ENCODE measurements at places on chromosomes 5 and 9. TPM values are rescaled to one million over a fixed set of nuclear protein-coding genes. Genes with fewer than 3 reads are reported as not detected.

Gene TXN
- total RNA-seq: 90.6 TPM

Gene COL5A1
- total RNA-seq: 622 TPM

Gene SLC34A3
- total RNA-seq: not detected

Gene SMIM33
- total RNA-seq: not detected

Gene ZBED3
- 4.7 TPM for total RNA-seq

Gene NME5
- 6.7 TPM for total RNA-seq

Gene ANKRD55
- total RNA-seq: not detected

Gene RFESD
- 7.6 TPM for total RNA-seq

Gene ZNF883
- 2.9 TPM for total RNA-seq

Gene ARSI
- total RNA-seq: 16.8 TPM

Gene BHMT
- 11.6 TPM for total RNA-seq

Gene TMOD1
- total RNA-seq: 9.3 TPM

Gene ARHGEF28
- total RNA-seq: 16.9 TPM

DNA sequence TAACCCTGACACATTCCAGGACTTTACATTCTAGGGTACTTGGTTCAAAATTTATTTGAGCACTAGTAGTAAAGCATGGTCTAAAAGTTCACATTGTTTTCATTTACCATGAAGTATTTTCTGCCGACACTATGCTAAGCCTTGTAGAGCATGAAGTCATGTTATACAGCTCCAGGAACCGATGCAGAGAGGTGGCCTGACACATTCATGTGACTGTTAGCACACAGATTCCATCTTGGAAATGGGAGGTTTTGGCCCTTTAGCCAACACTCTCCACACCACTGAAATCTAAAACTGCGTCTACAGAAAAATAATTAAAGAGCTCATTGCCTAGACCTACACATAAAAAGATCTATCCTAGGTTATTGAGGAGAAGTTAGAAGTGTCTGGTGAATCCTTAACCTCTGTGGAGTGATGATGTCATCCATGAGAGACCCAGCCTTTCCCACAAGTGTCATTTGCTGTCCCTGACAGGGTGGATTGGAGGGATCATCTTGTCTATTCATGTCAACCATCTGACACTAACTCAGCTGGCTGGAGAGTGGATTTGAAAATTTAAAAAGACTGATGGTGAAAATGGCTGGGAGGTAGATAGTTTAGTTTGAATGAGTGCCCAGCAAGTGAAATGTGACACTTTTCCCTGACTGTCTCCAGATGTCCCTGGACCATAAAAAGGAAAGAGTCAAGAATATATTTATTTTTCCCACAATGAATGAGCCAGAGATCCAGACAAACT, 1.3 kb downstream of the RANBP3L start:
- DNase-seq: no peak

- no peak for DNase-seq
Measured at GRCh38 chr5:137268646-137269045, 230.5 kb downstream of the SPOCK1 start.

DNA sequence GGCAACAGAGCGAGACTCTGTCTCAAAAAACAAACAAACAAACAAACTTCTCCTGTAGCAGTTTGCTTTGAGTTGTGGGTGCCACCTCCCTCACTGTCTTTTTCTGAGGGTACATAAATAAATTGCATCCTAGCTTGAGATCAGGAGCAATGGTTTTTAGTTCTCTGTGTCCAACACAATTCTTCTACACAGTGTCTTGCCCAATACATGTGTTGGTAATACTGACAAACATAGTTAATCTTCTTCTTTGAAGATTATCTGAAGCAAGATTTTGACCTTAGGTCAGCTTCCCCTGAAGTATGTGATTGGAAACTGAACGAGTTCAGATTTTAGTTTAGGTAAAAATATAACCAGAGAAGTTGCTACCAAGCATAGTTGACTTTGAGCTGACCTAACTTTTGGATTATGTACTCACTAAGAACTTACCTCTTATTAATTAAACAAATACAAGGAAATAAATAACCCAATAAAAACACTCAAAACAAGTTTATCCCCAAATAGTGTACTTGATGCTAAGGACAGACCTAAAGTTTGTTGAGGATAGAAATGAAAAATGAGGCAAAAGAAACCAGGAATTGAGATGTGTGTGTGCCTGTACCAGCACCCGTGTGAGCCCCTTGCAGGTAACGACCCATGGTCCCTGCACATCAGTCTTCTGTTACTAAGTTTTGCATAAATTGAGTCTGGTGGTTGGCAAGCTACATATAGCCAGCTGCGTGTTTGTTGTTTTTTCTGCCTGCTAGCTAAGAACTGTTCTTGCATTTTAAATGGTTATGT, 16.2 kb downstream of the TJP2 start:
- DNase-seq: no peak

GRCh38 chr5:150648294-150649107, 8.0 kb downstream of the SYNPO start:
- no peak for DNase-seq

DNA sequence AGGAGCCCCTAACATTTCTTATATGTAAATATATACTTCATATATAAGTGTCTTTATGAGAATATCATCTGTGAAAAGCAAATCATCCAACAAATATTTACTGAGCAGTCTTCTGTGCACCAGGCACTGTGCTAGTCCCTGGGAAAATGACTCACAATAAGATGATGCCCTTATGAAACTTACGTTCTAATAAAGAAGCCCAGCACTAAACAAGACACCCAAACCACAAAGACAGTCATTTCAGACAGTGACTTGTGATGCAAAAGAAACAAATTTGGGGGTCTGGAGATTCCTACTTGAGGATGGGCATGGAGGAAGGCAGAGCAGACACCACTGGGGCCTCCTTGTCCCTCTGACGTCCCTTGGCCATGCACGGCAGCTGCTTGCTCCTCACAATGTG, 30.6 kb upstream of the PPP1R2B start:
- no peak for DNase-seq

GRCh38 chr5:78334811-78335210, 25.6 kb upstream of the SCAMP1 start:
- no peak for DNase-seq

DNA sequence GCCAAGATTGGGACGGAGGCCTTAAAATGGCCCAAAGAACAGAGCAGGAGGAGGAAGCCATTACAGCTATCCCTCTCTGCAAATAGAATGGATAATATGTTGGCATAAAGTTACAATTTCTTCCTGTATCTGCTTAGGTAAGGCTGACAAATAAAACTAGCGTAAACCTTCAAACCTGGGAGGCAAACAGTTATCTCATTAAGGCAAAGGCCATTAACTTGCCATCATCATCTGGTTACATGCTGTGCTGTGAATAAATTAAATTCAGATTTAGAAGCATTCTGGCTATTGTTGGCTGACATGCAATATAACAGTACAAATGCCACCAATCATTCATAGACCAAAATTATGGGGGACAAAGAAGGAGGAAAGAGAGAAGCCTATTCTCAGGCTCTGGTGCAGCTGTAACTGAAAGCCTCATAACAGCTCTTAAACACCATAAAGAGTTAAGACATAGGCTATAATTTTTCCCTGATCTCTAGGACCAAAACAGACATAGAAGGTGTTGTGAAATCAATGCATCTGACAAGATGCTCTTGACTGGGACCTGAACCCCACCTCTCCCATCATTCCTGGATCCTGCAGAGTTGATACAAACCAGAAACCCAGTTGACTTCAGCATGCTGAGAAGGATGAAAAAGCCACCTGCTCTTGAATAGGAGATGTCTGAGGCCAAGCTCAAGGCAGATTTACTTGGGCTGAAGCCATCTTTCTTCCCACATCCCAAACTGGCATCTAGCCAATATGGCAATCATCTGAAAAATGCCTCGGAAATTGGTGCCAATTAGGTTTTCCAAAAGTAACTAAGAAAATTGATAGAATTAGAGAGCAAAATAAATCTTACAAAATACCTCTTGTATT, 62.5 kb downstream of the PLCXD3 start:
- no peak for DNase-seq

- DNase-seq: no peak
Measured at GRCh38 chr9:70398145-70398556, 16.3 kb downstream of the KLF9 start.

GRCh38 chr5:80576383-80576782, 6.3 kb upstream of the ANKRD34B start:
- DNase-seq: no peak

- no peak for DNase-seq
Measured at GRCh38 chr9:138006576-138007233, 129.1 kb downstream of the CACNA1B start.

- no peak for DNase-seq
Measured at GRCh38 chr9:99294850-99295461, 72.9 kb downstream of the SEC61B start.

GRCh38 chr5:159017786-159018185, 81.9 kb downstream of the EBF1 start:
- DNase-seq: no peak

GRCh38 chr5:31047621-31048020, 145.9 kb upstream of the CDH6 start:
- DNase-seq: no peak

DNA sequence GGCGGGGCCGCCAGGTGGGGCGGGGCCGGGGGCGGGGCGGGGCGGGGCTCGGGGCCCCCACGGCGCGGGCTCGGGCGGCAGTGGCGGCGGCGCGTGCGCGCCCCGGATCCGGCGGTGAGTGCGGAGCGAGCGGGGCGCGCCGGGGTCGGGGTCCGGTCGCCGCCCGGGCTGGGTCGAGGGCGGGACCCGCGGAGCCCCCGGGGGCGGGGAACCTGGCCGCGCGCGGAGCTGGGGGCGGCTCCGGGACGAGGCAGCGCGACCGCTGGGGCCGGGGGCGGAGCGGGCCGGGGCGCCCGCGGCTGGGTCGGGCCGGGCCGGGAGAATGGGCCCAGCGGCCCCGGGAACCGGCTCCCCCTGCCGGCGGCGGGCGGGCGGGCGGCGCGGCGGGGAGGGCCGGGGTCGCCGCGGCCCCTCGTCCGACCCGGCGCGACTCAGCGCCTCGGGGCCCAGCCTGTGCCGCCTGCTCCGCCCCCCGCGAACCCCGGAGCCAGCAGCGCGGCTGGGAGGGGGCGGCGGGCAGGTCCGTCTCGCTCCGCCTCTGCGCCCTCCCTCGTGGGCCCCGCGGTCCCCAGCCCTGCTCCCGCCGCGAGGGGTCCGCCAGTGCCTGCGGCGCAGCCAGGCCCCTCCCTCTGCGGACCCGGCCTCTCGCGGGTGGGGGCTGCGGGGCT, 3.1 kb downstream of the EGFL7 start:
- no peak for DNase-seq

DNA sequence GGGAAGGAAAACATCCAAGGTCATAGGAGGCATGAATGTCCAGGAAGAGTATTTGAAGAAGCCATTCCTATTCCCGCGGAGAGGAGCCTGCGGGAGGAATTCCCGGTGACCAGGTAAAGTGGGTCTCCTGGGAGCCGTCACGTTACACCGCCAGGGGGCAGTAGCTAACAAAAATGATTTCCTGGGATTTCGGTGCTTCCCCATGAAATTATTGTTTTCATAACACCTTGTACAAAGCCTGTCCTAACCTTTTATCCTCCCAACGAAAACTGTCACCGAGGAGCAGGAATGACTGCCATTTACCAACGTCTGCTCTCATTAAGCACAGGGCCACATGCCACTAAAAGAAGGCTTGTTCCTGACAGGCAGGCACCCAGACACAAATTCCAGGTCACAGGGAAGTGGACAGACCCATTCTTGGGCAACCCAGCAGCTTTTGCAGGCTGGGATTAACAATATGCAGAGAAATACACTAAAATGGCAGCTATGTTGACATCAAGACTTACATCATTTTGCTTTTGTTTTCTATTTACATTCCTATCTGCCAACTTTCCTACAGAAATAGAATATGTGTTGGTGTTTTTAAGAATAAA, 41.2 kb upstream of the CTSL start:
- DNase-seq: no peak

- DNase-seq: no peak
Measured at GRCh38 chr9:70110194-70111041, 66.8 kb downstream of the MAMDC2 start.

DNA sequence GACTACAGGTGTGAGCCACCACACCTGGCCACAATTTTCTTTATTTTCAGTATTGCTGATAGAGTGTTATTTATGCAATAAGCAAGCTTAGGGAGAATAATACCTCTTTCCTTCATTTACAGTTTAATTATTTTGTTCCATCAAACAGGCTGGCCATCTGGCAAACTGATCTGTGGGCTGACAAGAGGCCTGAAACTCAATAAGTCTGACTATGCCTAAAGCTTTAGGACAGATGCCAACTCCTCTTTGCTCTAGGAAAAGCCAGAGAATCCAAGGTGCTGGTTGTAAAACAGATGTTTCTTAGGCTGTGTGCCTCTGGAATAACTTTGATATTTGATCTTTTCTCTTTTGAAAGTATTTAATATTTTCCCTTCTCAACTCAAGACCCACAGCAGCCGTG, 98.4 kb downstream of the TARS1 start:
- DNase-seq: no peak

DNA sequence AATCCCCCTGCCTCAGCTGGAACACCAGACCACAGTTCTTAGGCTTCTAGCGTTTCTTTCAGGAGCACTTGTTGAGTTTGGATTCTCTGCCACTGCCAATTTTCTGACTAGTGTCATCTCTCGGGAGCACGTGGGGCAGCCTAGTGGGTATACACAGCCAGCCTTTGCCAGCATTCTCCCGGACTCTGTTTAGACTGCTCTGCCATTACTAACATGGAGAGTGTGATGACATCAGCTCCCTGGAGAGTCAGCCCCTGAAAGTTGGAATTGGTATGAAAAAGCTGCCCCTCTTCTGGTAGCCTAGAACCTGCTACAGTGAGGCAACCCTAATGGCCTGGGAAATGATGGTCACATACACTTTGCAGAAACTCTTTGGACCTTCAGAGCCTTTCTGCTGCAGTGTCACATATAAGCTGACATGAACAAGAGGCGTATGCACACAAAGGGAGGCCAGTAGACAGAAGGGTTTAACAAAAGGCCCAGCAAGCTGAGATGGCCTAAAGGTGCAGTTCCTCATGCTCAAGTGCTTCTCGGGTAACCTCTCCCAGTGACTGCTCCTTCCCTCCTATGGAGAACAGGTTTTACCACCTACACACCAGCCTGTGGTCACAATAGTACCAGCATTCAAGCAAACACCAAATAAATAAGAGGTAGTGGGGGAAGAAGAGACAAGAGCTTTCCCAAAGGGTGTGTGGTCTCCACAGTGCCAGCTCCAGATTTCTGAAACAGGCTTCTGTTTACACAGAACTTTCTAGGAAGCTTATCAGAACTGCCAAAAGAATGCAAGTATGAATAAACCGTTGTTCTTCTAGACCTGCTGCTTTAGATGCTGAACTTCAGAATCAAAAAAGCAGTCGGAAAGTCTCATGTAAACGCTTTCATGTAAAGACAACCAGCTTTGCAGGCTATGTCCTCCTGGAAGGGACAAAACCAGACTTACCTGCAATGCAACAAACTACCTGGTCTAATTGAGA, 16.5 kb downstream of the SPACA9 start:
- DNase-seq: peak; percentile 25

DNA sequence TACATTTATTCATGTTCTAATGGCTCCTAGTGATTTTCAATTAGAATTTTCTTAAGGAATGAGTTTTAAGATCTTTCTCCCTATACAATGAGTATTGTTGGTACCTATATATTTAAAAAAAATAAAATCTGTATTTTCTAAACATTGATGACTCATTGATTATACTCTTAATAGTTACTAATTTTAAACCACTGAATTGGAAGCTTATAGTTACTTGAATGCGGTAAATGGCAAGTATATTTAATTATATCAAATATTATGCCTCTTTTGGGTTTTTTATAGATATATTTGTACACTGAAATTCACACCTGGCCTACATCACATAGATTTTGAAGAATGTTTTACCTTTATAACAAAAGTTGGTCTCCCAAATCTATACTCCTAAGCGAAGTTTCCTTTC, 38.9 kb upstream of the ALDH1A1 start:
- no peak for DNase-seq

GRCh38 chr5:112146323-112147226, 272.5 kb downstream of the EPB41L4A start:
- peak; percentile 36 for DNase-seq

GRCh38 chr5:108472237-108472636, 90.3 kb upstream of the FBXL17 start:
- DNase-seq: no peak
